NCI-H187 (cell line): ENCODE measurements at places on chromosomes 11 and 22.

DNA sequence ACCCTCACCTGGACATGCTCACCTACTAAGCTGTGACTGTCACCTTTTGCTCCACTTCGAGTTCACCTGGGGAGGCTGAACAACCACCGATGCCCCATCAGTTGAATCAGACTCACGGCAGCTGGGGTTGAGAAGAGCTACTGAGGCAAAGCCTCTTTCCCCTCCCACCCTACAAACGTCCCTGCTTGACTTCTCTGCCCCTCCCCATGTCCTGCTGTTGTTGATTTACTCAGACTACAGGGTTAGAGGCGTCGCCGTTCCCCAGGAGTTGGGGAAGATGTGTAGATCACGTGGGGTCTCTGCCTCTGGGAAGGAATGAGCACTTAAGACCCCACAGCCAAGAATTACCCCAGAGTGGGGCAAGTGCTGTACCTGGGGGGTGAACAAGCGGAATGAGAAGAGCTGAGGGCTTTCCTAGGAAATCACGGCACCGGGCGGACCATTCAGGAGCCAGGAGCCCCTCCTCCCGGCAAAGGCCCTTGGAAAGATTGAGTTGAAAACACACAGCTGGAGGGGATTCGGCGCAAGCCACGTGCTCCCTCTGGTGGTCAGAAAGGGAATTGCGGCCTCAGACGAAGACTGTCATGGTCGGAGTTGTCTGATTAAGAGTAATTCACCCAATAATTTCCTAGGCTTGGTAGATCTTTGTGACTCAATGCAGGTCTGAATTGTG is 7.0 kb downstream of the FXYD2 start:
- DNase-seq, result peak; percentile 46

DNA sequence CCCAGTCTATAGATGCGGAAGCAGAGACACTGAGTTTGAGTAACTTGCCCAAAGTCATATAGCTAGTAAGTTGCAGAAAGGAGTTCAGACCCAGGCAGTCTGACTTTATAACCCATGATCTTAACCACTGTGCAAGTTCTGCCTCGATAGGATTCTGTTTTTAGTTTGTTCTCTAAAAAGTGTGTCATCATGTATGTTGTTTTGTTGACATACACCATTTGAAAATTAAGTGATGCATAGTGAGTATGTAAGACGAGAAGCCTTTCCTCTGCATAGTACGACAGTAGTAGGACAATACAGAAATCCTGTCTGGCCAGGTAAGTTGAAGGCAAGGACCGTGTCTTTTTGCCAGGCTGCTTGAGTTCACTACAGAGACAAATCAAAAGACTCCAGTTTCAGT is 3.3 kb downstream of the ZC3H12C start:
- no peak for DNase-seq

DNA sequence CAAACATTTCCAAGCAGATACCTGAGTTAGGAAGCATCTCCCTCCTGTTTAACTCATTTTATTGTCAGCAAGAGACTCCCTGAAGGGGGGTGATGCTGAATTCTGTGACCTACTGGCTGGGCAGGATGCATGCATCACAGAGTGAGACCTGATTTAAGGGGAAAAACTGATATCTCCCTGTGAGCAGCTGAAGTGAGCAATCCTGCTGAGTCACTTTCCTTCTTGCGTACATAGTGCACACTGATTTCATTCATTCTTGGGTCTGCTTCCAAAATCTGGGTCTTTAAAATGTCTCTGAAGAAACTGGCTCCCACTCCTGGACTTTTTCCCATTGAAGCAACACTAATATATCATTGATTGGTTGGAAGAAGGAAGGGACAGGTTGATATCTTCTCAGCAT is 23.3 kb downstream of the P4HA3 start:
- DNase-seq, result no peak

DNA sequence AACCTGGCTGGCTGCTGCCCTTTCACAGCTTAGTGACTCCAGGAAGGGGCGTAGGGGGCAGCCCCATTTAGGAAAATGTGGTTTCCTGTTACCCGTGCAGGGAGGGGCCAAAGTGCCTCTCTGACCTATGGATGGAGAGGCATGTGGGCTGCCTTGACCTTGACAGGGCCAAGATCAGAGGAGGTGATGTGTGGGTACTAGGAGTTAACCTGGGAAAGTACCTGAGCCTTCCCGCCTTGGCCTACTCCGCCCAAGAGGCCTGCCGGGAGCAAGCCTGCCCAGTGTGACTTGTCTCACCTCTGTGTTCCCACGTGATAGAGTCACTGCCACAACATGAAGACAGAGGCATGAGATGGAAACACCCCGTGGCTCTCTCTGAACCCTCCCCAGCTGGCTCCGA is 33.4 kb downstream of the GRAMD4 start:
- no peak for DNase-seq

- DNase-seq, result no peak
Observed at GRCh38 chr11:1271927-1272326, 37.5 kb downstream of the TOLLIP start.

DNA sequence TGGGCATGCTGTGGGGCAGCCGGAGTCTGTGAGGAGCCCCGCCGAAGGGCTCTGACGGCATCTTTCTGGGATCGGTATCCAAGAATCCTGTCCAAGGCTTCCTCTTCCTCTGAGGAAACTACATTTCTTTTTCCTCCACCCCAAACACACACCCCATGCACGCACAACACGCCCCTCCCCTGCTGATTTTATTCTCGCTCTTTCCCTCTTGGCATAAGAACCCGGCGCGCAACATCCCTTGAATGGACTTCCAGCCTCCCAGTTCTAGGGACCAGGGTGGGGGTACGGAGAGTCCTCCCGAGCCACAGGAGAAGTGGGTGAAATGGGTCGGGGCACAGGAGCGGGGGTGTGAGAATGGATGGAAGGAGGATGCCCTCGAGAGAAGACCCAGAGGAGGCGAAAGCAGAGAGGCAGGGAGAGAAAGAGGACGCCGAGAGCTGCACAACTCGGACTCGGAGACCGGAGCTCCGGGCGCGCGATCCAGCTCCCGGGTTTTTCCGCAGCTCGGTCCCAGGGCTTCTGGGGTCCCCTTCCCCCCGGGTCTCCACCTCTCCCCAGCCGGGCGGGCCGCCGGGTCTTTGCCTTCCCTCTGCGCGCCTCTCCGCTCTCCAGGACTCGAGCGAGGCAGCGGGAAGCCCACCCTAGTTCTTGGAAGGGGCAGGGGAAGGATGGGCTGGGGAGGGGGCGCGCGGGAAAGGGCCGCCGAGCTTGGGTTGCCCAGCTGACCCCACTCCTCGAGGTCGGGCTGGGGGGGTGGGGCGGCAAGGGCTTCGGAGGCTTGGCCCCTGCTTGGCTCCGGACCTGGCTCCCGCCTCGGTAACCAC is 1.5 kb upstream of the LARGE1 start:
- no peak for DNase-seq

- DNase-seq, result no peak
Observed at GRCh38 chr11:37946155-37946766, 1348.2 kb upstream of the RAG2 start.
